HT-29 (cell line): ENCODE measurements at places on chromosomes 4 and X.
A peak's percentile ranks its signal among the peaks of the same experiment; 100 is the strongest.

- no peak for DNase-seq
Measured at GRCh38 chrX:118484216-118484903, 11.3 kb upstream of the DOCK11 start.

- DNase-seq: peak; percentile 23
Measured at GRCh38 chr4:1030559-1030958, 19.1 kb downstream of the FGFRL1 start.

GRCh38 chr4:95869961-95870500 is 30.1 kb downstream of the PDHA2 start:
- no peak for DNase-seq

GRCh38 chrX:47683184-47683828 is 24.3 kb upstream of the UXT start:
- DNase-seq: no peak

DNA sequence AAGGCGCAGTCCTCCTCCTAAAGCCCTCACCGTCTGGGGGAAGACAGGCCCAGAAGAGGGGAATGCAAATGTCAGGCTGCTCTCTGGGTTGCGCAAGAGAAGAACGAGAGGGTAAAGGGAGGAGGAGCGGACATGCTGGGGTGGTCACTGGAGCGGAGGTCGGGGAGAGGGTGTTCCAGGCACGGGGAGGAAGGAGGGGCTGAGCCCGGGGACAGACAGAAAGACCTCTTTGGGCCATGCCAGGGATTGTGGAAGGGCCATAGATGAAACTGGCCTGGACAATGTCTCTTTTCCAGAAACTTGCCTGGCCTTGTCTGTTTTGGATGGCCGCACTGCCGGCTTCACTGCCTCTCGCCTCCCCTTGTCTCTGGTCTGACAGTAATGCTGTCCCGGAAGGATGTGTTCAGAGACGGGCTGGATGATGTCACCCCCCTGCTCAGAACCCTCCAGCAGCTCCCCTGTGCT is 121.0 kb downstream of the SORCS2 start:
- DNase-seq: no peak
